ENCODE measurements at places on chromosomes 4 and X.

- no peak for DNase-seq
Measured at GRCh38 chr4:54213001-54213400, 16.1 kb upstream of the PDGFRA start.

DNA sequence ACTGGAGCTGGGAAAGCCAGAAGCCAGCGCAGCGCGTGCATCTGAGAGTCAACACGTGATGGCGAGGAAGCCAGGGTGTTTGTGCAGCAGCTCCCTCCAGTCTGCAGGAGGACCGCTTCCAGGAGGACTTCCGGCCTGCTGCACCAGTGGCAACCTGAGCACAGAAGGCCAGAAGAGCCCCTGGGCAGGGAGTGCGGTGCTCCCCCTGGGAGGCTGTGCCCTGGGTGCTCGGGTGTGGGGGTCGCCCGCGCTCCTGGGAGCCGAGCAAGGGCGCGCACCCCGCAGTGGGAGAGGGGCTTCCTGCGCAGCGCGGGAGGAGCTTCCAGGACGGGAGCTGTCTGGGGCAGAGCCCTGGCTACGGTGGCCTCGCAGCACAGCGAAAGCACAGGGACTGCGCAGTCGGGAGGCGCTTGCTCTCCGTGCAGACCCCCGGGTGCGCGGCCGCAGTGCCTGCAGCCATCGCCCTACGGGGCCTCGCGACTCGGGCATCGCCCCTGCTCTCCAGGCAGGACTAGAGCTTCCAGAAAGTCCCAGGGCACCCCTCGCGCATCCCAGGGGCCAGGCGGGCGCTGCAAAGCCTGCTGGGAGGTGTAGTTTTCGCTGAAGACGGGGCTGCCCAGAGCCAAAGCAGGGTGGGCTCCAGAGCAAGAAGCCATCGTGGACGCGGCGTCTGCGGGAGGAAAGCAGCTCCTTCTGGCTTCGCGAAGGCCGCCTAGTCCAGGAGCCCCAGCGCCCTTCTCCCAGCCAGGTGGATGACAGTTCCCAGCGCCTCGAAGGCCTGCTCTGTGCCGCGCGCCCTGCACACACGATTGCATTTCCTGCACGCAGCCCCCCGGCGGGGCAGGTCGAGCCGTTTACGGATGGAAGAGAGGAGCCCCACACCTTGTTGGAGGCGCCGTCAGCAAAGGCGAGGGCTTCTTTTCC, 24.1 kb upstream of the WFS1 start:
- no peak for DNase-seq

DNA sequence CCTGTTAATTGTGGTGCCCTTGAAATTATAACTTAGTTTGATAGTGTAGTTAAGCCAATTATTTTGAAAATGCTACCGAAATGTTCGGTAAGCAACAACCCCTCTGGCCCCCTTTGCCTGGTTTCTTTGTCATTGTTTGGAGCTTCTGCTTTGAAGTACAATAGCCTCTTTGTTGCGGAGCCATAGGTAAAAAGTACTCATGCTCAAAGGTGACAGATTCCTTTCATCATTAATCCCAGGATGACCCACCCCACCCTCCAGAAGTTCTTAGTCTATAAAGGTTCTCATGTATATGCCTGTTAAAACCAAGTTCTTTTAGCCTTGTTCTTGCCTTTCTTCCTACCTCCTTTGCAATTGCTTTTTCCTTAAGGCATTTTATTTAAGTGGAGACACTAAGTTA, 42.4 kb upstream of the SMARCAD1 start:
- DNase-seq: no peak

DNA sequence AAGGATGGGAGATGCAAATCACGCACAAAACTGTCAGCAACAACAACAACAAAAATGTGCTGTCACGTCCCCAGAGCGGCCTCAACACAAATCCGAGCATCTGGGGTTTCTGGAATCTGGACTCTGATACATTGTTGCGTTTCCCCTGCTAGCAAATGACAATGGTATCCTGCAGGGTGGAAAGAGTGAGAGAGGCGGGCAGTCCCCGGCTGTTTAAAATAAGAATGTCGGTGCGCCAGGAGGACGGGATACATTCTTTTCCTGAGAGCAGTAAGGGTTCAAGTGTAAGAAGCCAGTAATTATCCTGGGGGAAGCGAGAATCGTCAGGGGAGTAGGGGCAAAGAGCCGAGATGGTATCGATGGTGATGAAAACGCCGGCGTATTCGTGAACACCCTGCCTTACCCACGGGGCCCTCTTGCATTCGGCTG, 310.2 kb downstream of the ASMT start:
- DNase-seq: no peak

- DNase-seq: no peak
Measured at GRCh38 chrX:115350711-115351381, 61.3 kb downstream of the LUZP4 start.

DNA sequence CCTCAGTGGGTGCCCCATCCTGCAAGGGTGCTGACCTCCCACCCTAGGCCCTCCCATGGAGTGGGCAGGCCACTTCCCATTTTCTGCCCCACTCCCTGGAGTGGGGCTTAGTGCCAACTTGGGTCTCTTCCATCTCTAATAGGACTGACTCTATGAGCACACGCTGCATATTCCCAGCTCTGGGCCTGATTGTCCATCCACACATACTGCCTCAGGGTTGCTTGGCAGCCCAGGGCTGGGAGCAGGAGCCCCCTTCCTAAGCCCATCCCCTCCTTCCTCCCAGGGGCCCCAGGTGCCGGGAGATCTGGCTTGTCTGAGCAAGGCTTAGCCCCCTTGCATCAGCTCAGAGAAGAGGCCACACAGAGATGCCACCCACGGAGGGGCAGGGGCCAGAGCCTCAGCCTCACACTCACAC, 55.1 kb downstream of the PJA1 start:
- no peak for DNase-seq

GRCh38 chr4:1243451-1244080, 5.4 kb downstream of the CTBP1 start:
- no peak for DNase-seq

GRCh38 chr4:47719576-47719975, 118.3 kb downstream of the CORIN start:
- DNase-seq: no peak

DNA sequence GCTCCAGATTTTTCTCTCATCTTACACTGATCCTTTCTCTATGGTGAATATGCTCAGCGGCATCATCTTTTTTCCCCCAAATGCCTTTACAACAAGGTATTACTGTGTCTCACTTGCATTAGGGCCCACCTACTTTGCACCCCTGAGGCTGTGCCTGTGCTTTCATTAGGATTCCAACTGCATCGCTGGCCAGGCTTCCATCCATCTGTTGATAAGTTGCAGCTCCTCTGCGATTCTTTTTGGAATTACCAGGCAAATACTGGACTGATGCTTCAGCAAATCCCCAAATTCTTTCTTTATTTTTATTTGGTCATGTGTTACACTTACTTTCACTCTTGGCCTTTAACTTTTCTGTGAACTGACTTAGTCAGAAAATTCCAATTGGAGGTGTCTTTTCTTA, 77.3 kb downstream of the AFF2 start:
- DNase-seq: no peak

GRCh38 chr4:44914748-44915147, 188.4 kb upstream of the GNPDA2 start:
- no peak for DNase-seq

GRCh38 chrX:143701460-143701859, 19.1 kb downstream of the SPANXN2 start:
- no peak for DNase-seq

GRCh38 chr4:37245391-37245954, 930 bp downstream of the NWD2 start:
- DNase-seq: no peak

GRCh38 chr4:75821966-75822365, 80.3 kb downstream of the PPEF2 start:
- DNase-seq: no peak

DNA sequence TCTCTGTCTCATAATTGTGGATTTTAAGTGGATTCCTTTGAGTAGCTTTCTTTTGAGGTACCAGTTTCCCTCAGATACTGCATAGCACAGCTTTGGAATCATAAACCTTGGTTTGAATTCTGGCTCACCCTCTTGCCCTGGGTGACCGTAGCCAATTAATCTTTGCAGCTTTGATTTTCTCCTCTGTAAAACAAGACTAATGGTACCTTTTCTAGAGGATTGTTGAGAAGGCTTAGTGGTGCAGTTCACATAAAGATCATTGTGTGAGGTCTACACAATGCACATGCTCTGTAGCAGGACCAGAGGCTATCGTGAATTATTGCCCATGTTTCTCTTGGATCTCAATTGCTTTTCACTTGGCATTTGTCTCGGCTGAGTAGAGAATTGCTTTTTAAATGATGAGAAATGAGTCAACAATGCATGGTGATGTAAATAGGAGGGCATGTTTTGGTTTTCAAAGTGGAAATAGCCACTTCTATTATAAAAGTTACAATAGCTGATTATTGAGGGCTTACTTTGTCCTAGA, 47.9 kb downstream of the TMEM131L start:
- DNase-seq: no peak

GRCh38 chr4:152281211-152281610, 254.7 kb downstream of the FBXW7 start:
- no peak for DNase-seq

DNA sequence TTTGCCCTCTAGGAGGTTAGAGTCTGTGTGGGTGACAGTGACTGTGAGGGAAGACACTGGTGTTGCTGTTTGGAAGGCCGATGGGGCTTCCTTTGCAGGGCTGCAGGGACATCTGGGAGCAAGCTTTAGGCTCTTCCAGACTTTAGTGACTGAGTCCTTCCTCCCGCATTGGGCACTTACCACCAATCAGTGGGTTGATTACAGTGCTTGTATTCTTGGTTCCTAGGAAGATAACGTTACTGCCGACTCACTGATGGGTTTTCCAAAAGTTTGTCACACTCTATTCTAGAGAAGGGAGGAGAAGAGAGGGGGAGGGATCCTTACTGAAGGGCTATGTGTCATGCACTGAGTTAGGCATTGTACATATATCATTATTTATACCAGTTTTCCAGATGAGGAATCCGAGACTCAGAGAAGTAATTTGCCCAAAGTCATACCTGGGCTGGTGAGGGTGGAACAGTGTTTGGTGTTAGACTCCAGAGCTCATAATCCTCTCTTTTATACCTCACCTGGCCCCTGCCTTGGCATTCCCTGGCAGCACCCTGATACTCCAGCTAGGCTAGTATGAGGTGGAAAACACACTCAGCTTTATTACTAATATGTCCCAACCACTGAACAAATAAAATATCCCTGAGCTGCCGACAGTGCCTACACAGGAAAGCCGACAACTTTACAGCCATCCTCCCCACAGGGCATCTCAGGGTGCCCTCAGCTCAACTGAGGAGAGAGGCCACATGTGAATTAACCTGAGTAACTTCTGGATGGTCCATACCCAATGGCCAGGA, 3.8 kb downstream of the CHST7 start:
- no peak for DNase-seq

GRCh38 chr4:81808011-81808672, 336.4 kb upstream of the RASGEF1B start:
- no peak for DNase-seq

GRCh38 chr4:126838941-126839679, 793.6 kb upstream of the INTU start:
- no peak for DNase-seq

GRCh38 chrX:153830640-153831428, 490 bp upstream of the PDZD4 start:
- DNase-seq: no peak

DNA sequence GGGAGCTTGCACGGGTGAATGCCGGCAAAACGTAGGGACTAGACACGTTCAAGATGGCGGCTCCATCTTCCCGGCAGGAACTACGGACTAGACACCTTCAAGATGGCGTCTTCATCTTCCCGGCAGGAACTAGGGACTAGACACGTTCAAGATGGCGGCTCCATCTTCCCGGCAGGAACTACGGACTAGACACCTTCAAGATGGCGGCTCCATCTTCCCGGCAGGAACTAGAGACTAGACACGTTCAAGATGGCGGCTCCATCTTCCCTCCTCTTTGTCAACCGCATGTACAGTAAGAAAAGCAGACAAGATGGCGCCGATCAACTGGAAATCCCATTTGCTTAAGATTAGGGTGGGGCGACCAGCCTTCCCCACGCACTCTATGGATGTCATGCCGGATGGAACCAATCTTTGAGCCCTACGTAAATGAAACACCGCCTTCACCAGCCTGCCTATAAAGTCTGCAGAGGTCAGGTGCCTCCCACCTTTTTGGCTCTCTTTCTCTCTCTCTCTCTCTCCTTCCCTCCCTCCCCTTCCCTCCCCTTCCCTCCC, 222.4 kb downstream of the CRLF2 start:
- DNase-seq: no peak

- DNase-seq: no peak
Measured at GRCh38 chrX:124282580-124282979, 49.9 kb upstream of the TEX13D start.

DNA sequence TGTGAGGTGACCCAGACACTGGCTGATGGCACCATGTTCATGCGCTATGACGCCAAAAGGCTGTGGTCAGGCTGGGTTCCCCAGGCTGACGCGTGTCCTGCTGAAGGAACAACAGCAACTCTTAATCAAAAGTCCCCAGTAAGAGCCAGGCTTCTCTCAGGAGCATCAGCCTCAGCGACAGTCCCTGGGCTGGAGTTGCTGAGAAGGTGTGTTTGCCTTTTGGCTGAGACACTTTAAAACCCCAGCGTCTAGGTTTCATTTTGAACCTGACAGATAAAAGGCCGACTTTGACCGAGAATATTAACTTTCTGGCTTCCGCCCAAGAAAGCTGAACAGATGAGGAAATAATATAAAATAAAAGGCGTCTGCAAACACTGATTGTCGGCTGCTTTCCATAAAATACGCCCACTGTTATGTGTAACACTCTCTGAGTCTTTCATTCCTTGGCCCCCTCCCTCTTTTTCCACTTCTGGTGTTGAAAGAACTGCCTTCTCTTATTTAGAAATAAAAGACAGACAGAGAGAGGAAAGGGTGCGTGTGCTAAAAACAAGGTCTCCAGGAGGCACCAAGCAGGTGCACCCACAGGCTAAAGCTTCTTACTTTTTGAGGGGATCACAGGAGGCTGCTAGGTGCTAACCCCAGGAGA, 373.6 kb downstream of the MID1IP1 start:
- no peak for DNase-seq

GRCh38 chr4:912548-913279, 19.4 kb downstream of the GAK start:
- DNase-seq: no peak

DNA sequence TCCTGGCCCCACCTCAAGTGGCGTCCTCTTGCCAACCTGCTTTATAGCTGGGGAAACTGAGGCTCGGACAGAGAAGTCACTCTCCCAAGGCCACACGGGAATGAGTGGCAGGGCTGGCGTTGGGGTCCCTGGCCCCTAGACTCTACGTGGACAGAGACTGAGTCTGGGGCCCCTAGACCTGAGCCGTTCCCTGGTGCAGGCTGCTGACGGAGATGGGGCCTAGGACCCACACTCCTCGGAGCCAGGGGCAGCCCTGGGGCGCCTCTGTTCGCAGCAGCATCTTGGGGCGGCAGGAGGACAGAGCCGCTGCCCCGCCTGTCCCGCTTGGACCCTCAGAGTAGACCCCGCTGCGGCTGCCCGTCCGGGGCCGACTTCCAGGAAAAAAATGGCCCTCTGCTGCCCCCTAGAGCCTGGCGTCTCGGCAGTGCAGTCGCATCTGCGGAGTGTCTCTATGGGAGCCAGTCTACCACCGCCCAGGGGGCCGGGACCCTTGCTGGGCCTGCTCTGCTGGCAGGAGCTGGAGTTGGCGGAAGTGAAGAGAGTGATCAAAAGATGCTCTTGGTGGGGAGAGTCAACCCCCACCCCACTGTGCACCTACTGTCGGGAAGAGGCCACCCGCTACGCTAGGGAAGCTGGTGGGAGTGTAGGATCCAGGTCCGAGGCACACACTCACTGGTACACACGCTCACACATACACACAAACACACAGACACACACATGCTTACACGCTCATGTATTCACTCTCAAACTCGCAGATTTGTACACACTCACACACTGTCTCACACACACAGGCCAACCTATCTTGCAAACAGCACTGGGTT, 220.1 kb downstream of the AFAP1 start:
- peak; percentile 58 for DNase-seq

- DNase-seq: no peak
Measured at GRCh38 chr4:175070444-175070843, 152.3 kb downstream of the ADAM29 start.

Measured in stimulated activated CD4-positive, alpha-beta T cell treated with anti-CD3 and anti-CD28 coated beads, Interleukin-1b, Interleukin-23, amount 100 ng/mL, for 1 hour (primary cell).